ENCODE measurements at places on chromosomes 5 and 9.

DNA sequence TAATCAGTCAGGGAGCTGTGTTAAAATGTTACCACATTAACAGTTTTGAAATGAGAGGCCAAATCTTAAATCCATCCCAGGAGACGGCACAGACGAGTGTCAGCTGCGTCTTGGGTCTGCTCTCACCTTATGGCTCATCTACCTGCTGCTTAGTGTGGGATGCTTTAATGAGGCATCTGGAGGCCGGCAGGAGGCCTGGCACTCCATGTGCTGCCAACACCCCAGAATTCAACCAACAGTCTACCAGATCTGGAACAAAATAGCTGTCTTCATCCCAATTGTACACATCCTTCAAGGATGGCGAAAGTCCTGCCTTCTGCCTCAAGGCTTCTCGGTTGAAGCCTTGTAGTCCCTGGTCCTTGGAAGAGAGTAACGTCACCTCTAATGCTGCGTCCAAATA is 12.0 kb downstream of the PRKACG start:
- no peak for DNase-seq

- DNase-seq = no peak
These were observed 20.9 kb upstream of the SPINK1 start for GRCh38 chr5:147852365-147852764.

- DNase-seq = peak; percentile 26
These were observed 30.8 kb upstream of the PURA start for GRCh38 chr5:140083120-140083519.

DNA sequence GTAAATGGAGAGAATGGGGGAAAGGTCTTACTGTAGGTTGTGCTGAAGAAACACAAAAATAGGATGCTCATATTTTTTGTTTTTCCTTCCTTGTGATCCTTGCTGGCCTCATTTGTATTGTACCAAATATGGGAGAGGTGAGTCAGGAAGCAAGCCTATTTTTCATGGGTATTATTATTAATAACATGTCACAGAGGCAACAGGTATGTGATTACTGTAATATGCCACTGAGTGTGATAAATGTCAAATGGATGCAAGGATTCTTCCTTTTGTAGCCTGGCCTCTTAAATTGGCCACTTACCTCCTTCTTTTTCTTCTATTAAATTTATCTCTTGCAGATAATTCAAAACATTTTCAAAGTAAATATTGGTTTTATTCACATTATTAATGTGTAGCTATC is 10.2 kb downstream of the LECT2 start:
- no peak for DNase-seq

GRCh38 chr5:137248527-137248926 is 250.6 kb downstream of the SPOCK1 start:
- DNase-seq = no peak

DNA sequence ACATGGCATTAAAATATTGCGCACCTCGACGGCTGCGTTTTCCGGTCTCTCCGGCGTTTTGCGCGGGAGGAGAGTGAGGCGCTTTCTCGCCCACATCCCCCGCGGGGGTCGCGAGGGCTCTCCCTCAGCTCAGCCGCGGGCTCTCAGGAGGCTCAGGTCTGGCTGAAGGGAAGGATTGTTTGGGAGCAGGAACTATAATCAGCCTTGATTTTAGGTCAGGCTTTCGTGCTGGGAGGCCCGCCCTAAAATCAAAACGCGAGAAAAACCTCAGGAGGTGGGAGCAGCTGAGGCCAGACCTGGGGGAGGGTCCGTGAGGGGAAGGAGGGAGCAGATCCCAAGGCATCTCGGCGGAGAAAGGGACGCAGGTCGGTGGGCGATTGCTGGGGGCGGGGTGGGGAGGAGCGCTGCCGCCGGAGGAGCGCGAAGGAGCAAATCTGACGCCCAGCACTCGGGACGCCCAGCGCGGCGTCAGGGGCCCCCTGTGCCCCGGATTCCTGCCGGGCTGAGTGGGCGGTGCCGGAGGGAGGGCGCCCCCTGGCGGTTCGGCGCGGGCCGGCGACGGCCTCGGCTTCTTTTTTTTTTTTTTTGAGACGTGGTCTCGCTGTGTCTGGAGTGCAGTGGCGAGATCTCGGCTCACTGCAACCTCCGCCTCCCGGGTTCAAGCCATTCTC is 18.7 kb upstream of the RNF130 start:
- peak; percentile 31 for DNase-seq

DNA sequence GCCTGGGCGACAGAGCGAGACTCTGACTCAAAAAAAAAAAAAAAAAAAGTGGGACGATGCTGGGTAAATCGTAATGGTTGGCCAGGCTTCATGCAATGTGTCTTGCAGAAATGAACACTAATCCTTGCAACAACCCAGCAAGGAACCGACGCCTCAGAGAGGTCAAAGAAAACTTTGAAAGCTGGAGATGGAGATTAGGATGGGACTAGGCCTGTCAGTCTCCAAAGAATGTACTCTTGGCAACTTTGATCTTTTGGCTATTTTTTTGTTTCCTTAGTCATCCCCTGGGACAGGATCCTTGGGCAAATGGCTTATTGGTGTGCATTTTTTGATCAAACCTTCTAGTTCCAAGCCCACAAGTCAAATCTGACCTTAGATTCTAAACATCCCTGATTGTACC is 10.6 kb upstream of the PWWP2A start:
- DNase-seq = no peak

GRCh38 chr5:62273687-62274086 is 32.3 kb upstream of the KIF2A start:
- no peak for DNase-seq

DNA sequence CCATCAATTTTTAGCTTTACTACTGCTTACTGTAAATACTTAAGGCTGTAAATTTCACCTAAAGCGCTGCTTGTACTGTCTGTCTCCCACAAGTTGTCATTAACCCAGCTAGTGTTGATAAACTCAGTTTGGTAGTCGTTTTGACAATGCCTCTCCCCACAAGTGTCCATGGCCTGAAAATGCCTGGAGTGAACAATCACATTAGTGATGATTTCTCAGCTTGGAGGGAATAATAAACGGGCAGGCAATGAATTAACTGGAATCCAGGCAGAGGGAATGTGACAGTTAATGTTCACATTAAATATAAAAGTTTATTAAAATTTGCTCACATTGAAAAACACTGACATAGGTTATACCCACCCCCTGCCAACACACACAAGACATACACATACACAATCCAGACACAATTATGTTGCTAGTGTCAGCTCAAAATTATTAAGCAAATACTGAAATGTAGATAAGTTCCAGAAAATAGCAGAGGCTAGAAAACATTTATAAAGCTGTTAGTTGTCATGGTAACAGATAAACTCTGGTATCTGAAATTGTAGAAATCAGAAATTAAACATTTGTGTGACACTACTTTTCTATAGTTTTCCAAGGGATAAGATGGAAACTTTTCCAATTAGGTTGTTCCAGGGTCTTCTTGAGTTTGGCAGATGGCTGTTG is 341.9 kb downstream of the DIRAS2 start:
- no peak for DNase-seq

DNA sequence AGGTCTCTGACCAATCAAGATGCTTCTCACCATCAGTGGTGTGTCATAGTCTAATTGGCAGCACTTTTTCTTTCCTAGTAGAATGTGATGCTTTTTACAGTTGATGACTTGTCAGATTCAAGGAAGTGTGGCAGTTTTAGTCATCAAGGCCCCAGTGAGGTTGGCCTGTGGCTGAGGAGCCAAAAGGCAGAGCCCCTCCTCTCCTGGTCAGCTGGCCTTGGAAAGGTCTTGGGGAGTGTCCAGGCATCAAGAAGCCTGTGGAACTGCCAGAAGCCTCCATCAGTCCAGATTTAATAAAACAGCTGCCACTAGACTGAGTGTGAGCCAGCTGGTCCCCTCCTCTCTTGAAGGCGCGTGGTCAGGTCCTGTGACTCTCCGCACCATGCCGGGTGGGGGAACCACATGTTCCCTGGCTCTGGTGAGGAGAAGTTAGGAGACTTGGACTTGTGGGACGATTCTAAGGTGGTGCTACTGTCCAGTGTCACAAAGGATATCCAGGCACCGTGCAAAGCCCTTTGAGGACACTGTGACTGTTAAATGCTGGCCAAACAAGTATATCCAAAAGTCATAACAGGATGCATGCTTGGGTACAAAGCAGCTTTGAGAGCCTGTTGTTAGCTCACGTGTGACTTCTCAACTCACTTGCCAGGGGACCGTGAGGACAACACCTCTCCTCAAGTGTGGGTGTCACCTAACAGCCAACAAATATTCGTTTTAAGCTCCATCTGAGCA is 6.1 kb upstream of the ANGPTL2 start:
- peak; percentile 33 for DNase-seq

- no peak for DNase-seq
These were observed 277.1 kb downstream of the PDE4D start for GRCh38 chr5:59616413-59616812.

- peak; percentile 80 for DNase-seq
These were observed 161.9 kb upstream of the HMHB1 start for GRCh38 chr5:143649937-143650621.

- DNase-seq = peak; percentile 15
These were observed 124.8 kb downstream of the RANBP17 start for GRCh38 chr5:170986598-170986997.

Data from MV-4-11 (cell line).